ENCODE measurements at places on chromosomes 1 and 21.

DNA sequence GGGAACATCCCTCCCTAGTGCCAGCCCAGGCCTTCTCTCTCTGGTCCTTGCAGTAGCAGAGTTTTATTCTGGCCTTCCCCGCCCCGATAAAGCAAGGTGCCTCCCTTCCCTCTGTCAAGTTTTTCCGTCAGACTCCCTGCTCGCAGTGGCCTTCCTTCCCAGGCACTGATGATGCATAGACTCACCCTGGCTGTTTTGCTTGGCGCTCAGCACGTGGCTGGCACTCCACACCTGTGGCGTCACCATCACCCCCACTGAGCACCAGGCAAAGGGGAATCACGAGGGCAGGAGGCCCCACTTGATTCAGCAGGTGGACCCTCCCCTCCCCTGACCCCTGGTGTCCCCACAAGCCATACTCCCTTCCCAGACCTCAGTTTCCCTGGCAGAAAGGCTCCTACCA, 7.4 kb downstream of the SLC26A9 start:
- no peak for DNase-seq

DNA sequence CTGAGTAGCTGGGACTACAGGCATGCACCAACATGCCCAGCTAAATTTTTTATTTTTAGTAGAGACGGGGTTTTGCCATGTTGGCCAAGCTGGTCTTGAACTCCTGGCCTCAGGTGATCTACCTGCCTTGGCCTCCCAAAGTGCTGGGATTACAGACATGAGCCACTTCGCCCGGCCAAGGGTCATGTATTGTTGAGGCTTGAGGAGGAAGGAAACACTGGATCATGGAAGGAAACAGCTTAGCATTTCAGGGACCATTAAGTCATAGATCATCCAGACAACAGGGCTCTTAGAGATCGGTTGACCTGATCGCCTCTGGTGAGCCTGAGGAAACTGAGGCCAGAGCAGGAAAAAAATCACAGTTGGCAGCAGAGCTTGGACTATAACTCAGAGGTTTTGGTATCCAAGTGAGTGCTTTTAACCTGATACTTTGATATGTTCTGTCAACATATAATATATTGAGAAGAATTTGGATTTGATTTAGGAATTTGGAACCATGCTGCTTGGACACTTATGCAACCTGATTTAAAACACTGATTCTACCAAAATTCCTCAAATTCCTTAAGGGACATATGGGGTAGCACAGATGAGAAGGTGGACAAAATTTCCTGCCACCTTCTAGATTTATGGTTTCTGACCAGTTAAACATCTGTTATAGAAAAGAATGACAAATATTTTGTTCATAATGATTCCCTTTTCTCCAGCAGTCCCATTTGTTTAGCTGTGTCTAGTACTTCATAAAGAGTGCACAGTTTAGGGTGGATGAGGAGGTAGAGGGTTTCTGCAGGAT, 13.1 kb upstream of the BMP8A start:
- DNase-seq, result no peak

DNA sequence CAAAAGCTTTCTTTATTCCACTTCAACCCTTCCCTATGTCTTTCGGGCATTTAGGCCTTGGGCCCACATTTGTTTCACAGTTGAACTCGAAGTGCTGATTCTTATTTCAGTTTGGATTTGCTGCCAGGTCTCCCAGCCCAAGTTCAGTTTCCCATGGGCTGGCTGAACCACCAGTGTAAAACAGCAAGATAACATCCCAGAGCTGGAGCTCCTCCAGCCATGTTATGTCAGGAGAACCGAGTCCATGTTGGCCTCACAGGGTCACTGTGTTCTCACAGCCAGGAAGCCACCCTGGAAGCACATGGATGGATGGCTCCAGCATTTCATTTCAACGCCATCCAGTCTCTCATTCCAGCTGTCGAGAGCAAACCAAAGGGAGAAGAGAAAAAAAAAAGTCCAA, 45.2 kb upstream of the RXRG start:
- no peak for DNase-seq

DNA sequence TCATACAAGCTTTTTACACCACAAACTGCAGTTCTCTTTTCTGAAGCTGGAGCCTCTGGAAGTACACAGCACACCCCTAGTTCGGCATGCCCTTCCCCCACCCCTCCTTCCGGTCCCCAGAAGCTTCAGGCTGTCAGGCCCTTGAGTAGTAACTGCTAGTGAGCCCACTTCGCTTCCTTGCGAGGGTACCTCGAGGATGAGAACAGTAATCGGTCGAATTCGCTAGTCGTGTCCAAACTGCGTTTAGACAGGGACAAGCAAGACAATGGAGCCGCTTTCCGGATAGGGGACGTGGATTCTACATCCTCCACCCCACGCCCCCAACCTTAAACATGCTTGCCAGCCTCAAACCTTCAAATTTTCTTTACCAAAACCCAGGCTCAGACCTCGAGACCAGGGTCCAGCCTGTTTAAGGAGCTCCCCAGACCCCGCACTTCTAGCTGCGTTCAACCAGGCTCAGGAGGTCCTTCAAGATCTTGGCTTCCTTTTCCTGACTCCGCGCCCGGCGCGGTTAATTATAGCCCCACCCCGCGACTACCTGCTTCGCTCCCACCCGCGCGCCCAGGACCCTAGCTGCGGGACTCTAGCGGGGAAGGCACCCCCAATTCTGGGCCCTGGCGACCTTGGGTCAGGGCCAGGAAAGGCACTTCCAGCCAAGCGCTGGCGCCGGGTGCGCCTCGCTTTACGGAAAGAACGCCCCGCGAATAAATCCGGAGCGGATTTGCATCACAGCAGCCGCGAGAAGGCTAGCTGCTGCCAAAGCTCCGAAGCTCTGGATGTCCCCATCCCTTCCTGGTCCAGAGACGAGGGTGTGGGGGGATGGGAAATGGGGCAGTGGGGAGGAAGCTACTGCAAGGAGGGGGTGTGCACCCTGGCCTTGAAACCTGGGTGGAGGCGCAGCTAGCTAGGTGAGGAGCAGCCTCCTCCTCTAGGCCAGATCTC, 8.1 kb upstream of the TSPAN1 start:
- no peak for DNase-seq

- no peak for DNase-seq
Measured at GRCh38 chr1:225613006-225613405, 39.9 kb downstream of the ENAH start.

DNA sequence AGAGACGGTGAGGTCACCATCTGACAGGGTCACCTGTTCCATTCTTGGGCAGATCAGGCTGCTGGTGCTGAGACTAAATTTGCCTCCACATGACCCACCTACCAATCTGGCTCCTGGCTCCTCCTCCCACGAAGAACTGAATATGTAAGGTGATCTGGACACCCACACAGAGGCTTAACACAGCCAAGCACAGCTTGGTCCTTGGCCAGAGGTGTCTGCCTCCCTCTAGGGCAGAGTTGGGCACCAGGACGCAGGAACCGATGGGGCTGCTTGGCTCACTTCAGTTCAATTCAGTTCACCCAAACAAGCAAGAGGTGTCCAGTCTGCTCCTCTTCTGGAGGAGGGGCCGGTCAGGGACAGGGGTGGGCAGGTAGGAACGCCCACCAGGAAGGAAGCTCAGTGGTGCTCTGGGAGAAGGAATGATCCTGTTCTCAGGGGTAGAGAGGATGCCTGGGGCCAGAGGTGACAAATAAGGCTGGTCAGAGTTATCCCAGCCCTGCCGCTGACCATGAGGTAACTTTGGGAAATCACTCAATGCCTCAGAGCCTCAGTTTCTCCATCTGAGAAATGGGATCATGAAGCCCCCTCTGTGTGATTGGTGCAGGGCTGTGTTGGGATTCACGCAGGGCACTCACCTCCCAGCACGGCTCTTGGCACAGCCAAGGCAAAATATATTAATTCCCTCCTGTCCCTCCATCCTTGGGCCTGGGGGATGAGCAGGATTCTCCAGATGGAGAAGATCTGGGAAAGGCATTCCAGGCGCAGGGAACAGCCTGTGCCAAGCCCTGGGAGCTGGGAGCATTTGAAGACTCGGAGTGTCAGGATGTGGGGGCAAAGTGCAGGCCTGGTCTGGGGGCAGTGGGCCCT, 284.5 kb downstream of the PTPRU start:
- DNase-seq, result no peak

DNA sequence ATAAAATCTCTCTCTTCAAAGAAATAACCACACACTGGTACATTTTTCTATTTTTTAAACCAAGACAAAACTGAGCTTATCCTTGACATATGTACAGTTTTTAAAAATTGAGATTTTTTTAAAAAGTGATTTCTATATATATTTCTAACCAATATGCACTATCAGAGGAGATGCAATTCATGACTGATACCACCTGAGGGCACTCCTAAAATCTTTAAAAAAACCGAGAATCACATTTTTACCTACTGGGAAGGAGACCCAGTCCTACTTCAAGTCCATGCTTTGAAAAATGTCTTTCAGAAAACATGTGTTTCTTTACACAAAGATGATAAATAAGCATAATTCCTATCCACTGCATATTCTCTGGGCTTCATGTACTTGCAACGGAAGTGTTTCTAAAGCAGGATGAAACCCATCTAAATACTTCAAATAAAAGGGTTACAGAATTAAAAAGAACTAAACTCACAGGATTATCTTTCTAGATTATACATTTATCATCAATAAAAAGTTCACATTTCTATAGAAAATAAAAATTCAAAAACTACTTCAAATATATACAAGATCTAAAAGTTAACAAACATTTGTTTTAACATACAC, 98.6 kb downstream of the ENAH start:
- DNase-seq, result peak; percentile 26

- DNase-seq, result no peak
Measured at GRCh38 chr1:164708596-164708995, 149.6 kb downstream of the PBX1 start.

DNA sequence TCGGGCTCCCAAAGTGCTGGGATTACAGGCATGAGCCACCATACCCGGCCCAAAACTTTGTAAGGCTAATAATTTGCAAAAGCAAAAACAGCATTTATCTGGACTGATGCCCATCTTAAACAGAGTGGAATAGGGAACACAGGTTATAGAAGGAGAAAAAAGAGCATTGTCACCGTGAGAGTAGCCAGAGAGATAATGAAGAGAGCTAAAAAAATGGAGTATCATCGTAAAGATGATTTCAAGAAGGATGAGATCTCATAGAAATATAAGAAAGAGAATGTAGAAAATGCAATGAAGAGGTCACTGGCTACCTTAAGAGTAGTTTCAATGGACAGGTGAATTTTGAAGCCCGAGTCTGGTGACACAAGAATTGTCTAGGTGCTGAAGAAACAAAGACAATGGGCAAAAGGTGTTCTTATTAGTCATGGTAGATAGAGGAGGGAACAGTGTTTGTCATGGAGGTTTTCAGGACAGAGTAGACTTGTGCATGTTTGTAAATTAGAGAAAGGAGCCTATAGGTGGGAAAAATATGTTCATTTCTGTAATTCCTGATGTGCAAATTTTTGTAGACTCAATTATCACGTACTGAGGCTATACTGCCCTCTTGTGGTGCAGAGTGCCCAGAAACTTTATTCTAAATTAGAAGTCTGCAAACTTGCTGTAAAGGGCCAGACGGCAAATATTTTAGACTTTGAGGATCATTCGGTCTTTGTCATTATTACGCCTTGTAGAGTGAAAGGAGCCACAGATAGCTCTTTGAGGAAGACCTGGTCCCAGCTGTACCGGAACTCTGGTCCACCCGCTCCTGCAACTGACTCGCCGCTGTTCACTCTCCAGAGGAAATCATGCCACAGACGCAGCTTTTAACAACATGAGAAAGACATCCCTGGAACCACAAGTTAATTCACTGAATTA, 8.1 kb upstream of the TMEM183A start:
- DNase-seq, result peak; percentile 87

DNA sequence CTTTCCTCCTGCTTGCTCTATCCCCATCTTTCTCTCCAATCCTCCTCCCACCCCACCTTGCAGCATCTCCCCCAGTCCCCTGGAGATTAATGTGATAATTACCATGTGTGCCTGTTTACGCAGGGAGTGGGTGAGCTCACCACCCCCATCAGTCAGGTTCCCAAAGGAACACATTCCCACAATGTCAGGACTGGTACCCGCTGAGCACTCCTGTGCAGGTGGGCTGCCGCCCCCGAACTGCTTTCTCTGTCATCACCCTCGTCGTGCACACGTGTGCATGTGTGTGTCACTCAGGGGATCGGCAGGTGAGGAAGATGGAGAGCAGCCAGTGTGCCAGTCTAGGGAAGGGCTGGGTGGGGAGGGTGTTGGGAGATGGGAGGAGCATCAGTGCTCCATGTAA, 163.4 kb downstream of the CACNA1E start:
- no peak for DNase-seq

DNA sequence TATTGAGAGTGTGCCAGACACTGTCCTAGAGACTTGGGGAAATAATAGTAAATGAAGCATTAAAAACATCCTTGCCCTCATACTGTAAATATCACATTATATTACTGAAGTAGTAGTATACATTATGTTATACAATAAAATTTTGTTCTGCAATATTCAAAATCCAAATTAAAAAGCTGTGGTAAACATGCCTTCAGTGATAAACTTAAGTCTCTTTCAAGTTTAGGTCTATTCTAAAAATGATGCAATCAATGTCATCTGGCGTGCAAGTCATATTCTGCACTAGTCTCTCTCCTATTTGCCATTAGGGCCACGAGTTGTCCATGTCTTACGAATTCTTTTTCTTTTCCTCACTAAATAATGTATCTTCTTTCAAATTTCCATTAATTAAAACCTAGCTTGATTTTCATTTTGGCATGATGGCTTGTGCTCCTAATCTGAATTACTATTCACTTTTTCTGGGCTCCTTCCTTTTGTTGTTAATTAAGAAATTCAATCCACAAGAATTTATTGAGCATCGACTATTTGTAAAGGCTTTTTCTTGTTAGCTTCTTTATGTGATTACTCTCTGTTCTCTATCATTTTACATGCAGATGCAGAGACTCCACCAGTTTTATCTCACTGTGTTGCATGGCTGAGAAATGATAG, 130.7 kb downstream of the COQ8A start:
- peak; percentile 23 for DNase-seq

DNA sequence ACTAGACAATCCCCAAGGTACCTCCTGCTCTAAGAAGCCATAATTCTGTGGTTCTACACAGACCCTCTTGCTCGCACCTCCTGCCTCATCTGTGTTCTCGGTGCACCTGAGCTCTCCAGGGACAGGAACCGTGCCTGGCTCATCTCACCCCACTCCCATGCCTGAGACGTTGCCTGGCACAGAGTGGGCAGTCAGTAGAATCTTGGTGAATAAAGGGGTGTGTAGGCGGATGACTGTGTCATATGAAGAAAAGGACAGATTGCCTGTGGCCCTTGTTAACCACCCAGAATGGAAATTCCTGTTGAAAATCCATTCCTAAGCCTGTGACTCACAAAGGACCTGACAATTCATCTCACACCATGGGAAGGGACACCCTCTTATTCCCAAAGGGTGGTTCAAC, 92.9 kb downstream of the KCNN3 start:
- DNase-seq, result no peak

Data from hematopoietic multipotent progenitor cell treated with erythropoietin and hydrocortisone succinate and interleukin-3 and kit ligand, for 8 days (in vitro differentiated cells).